ENCODE measurements at places on chromosomes 12 and 14.

DNA sequence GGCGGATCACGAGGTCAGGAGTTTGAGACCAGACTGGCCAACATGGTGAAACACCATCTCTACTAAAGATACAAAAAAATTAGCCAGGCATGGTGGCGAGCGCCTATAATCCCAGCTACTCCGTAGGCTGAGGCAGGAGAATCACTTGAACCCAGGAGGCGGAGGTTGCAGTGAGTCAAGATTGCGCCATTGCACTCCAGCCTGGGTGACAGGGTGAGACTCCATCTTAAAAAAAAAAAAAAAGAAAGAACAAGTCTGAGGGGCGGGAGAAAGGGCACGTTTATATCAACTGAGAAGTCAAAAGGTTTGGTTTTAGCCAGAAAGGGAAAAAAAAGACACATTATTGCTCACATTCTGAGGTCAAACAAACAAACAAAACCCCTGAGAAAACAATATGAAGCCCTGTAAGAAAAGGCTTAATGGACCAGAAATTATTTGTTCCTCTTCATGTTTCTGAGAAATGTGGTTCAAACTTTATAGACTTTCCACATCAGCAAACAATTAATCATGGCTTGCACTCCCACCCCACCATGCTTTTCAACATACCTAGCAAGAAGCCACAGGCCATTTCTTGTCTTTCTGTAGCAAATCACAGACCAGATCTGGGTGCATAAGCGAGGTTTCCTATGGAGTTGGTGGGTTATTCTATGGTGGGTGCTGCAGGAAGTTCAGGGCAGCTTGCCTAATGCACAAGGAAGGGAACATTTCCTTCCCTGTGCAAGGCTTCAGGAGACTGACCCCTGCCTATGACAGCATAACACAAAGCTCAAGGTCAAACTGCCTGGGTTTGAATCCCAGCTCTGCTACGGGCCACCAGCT lies 80.1 kb downstream of the SSPN start:
- DNase-seq: no peak

DNA sequence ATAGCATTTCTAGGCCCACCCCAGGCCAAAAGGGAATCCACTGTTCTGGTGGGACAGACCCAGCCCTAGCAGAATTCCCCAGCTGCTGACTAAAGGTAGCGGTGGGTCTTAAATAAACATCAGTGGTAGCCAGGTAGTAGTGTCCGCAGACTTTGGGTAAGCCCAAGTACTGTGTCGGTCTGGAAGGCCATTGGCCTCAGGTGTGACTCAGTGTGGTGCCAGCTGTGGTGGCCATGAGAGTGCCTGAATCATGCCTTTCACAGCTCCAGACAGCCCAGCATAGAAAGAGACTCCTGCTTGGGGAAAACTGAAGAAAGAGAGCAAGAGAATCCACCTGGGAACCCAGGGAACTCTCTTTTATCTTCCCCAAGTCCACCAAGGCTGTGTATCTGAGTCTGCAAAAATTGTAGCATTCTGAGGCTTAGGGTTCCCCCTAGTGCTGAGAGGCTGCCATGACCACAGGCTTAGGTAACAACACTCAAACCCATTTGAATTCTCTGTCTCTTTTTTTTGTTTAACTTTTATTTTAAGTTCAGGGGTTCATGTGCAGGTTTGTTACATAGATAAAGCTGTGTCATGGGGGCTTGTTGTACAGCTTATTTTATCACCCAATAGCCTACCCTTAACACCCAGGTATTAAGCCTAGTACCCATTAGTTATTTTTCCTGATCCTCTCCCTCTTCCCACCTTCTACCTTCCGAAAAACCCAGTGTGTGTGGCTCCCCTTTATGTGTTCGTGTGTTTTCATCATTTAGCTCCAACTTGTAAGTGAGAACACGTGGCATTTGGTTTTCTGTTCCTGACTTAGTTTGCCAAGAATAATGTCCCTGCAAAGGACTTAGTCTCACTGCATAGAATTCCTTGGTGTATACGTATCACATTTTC lies 16.7 kb upstream of the CD163L1 start:
- DNase-seq: peak; percentile 57

GRCh38 chr14:104274806-104275205 lies 136.4 kb downstream of the KIF26A start:
- no peak for DNase-seq

DNA sequence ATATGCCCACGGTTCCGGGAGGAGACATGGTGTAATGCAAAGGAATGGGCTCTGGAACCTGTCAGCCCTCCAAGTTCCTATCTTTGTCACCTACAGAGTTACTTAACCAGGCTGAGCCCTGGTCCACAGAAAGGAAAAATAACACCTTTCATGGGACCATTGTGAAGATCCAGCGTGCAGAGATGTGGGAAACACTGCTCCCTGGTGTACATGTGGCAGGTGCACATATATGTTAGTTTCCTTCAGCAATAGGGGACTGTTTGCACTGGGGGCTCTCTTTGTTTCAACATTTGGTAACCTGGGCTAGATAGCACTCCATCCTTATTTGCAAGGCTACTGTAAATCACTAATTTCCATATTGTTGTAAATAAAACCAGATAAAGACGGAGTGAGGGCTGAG lies 72.3 kb downstream of the ANO2 start:
- DNase-seq: no peak

DNA sequence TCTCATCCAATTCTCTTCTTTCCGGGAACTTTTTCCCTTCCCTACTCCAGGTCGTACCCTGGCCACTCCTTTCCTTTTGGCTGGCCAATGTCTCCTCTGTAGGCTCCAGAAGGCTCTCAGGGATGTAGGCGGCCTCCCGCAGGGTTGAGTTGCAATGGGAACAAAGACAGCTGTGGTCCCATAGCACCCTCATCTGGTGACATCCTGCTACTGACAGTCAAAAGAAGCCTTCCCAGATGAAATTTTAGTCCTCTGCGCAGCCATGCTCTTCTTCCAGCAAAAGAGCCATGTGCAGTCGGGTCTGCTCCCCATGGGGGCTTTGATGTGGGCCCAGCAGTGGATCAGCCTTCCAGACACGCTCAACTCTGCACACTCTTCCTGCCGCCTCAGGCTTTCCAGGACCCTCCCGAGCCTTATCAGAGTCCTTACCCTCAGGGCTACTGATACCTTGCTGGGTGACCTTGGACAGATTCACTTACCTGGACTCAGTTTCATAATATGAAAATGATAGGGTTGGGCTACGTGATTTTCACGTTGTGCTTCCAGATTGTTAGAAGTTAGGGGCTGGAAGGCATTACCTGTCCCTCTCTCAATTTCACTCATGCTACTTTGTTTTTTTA lies 5.5 kb upstream of the CELA1 start:
- peak; percentile 38 for DNase-seq

DNA sequence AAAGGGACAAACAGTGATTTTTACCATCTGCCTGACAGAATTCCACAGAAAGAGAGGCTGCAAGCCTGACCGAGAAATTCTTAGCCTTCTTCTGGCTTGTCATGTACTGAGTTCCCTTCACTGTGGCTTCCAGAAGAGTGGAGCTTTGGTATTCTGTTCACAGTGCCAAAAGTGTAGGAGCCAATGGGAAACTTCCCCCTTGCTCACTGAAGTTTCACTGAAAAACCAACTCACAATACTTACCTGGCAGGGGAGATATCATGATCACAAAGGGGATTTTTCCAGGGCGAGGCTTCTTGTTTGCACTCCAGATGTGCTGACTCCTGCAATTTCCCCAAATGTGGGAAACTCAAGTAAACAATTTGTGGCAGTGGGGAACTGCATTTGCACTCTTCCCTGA lies 31.7 kb upstream of the MMP19 start:
- DNase-seq: no peak

- no peak for DNase-seq
Measured at GRCh38 chr14:93304771-93305170, 28.1 kb downstream of the BTBD7 start.

- no peak for DNase-seq
Measured at GRCh38 chr12:48764521-48764920, 24.4 kb downstream of the ADCY6 start.

- DNase-seq: no peak
Measured at GRCh38 chr12:119911182-119911581, 34.1 kb upstream of the CIT start.

DNA sequence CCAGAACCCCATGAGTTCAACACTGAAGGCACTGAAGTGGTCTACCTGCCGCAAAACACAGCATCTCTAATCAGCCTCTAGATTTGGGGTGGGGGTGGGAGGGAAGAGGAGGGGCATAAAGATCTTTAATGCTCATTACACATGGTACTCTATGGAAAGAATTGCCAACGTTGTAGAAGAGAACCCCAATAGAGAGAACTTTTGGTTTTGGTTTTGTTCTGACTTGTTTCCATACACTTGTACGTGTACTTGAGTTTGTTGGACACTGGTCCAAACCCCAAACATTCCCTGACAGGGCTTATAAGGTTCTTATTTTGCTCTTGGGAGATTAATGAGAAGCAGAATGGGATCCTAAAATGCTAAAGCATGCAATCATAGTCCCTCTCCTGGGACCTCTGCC lies 31.0 kb downstream of the GNPTAB start:
- no peak for DNase-seq

- no peak for DNase-seq
Measured at GRCh38 chr14:59638885-59639284, 62.3 kb upstream of the CCDC175 start.
